ENCODE measurements at places on chromosomes 16 and 17. TPM values are rescaled to one million over a fixed set of nuclear protein-coding genes. Genes with fewer than 3 reads are reported as not detected.

Gene HOXB1
- polyA plus RNA-seq, result not detected

DNA sequence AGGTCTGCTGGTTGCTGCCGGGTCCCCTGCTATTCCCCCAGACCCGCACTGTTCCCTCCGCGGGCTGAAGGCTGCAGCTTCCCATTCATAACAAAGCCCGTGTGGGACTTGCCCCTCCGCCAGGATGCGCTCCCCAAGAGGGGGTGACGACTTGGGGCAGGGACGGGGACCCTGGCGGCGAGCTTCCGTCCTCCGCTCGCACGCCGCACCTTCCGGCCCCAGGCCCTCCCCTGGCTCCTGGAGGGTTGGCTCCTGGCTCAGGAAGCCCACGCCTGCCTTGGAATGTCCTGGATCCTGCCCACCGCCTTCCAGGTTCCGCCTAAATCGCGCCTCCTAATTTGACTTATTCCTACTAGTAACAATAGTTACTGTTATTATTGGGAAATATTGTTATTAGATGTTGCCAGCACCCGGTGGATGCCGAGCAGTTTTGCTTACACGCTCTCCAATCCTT is 1.1 kb upstream of the TFAP4 start:
- no peaks in the 10 kb centered on the region for H3K36me3 ChIP-seq
- H3K4me1 ChIP-seq, result peaks cover 10% of the 10 kb centered on the region
- DNase-seq, result no peak
- H3K4me3 ChIP-seq, result peak overlapping the region; percentile 56
- H3K27me3 ChIP-seq, result no peaks in the 10 kb centered on the region

GRCh38 chr17:18247613-18248001 is 10.9 kb downstream of the FLII start:
- peaks cover 47% of the 10 kb centered on the region for H3K36me3 ChIP-seq
- H3K4me3 ChIP-seq, result no peak overlapping the region
- no peak for DNase-seq
- no peak overlapping the region for H3K27ac ChIP-seq
- H3K4me1 ChIP-seq, result no peaks in the 10 kb centered on the region
- no peaks in the 10 kb centered on the region for H3K27me3 ChIP-seq

GRCh38 chr17:62816282-62816839 is 8.2 kb upstream of the MARCHF10 start:
- H3K4me1 ChIP-seq, result no peaks in the 10 kb centered on the region
- no peaks in the 10 kb centered on the region for H3K27me3 ChIP-seq
- no peaks in the 10 kb centered on the region for H3K36me3 ChIP-seq
- no peak overlapping the region for H3K4me3 ChIP-seq
- DNase-seq, result no peak
